ENCODE measurements at places on chromosomes 12 and 14.

DNA sequence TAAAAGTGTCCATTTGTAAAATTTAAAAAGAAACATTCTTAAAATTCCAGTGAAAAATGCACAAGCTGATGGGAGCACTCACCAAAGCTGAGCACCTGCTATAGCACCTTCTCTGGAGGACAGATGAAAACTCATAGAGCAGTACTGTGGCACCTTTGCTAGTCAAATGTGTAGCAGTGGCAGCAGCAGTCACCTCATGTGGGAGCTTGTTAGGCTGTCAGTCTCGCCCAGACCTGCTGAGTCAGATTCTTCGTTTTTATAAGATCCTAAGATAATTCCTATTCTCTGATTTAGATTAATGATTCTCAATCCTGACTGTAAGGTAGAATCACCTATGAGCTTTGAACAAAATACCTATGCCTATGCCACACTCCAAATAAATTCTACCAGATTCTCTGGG, 325.8 kb downstream of the RPL10L start:
- DNase-seq, result no peak

DNA sequence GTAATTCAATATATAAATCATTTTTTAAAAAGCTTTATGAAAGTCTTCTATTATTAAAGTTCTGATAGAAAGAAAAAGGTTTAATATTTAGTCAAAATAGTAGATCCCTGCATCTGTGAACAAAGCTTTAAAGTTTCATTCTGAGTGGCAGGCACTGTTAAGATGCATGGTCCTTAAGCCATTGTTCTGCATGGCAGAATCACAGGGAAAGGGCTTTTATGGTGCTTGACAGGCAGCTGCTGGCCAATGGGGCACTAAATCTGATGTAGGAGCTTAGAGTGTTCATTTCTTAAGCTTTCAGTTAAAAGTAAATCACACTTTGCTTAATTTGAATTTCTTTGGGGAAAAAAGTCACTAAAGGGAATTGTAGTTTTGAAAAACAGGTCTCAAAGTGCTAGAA, 148.2 kb downstream of the PLEKHA5 start:
- DNase-seq, result no peak

DNA sequence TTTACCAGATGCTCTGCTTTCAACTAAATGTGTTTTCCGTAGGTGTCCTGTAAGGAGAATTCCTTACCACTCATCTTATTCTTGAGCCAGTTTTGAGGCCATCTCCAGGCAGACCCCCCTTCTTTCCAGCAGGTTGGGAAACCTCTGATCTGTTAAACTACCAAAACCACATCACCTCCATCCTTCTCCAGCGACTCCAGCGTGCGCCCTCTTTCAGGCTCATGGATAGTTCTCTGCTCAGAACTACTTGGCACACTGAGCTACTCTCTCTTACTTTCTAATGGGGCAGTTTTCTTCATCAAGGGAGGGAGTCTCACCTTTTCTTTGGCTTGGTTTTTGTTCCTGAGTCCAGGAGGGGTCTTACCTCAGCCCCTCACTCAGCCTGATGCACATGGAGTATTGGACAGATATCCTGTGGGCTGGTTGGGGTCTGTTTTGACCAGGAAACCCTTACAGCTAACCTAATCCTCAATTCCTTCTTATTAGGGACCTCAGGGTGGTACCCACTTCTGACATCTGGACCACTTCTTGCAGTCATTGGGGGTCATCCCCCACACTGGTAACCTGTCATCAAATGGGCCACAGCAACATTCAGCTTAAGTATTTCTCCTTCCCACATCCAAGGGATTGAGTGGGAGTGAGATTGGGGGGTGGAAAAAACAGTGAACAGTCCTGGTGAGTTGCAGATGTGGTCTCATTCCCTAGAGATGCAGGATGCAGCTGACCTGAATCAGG, 5.2 kb downstream of the DHRS2 start:
- no peak for DNase-seq

GRCh38 chr12:45518291-45519235, 210.9 kb upstream of the ARID2 start:
- peak; percentile 25 for DNase-seq

DNA sequence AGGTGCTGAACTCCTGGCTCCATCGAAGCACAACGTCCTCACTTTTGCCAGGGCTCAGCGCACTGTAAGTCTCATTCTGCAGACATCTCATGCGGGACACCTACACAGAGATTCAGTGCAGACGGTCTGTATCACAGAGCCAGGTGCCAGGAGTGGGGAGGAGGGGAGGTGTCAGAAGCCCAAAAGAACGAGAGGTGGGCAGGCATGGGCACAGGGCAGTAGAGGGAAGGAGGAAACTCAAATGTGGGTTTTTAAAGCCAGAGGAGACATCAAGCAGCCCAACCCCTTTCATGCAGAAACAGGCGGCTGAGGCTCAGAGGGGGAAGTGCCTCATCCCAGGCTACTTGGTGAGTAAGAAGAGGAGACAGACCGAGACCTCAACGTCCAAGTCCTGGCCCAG, 2.5 kb upstream of the LPAR5 start:
- DNase-seq, result no peak

DNA sequence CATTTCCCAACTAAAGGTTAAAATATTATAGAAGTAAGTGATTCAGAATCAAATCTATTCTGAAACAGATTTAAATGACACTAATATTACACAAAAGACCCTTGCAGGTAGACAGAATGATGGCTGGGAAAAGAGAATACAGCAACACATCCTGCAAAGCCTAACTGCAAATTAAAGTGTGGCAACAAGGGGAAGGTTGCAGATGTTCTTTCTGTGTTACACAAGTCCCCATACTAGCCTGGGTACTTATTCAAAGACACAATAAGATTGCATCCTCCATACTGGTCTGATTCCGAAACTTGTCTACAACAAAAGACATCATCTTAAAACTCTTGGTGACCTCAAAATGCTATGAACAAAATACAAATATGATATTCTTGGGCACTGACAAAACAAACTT, 50.5 kb downstream of the R3HDM2 start:
- DNase-seq, result no peak

GRCh38 chr12:90695415-90695814, 259.6 kb downstream of the CCER1 start:
- DNase-seq, result no peak

- DNase-seq, result no peak
Observed at GRCh38 chr14:20632448-20632830, 9.1 kb downstream of the OR6S1 start.

GRCh38 chr12:32457251-32458025, 58.1 kb downstream of the FGD4 start:
- no peak for DNase-seq

DNA sequence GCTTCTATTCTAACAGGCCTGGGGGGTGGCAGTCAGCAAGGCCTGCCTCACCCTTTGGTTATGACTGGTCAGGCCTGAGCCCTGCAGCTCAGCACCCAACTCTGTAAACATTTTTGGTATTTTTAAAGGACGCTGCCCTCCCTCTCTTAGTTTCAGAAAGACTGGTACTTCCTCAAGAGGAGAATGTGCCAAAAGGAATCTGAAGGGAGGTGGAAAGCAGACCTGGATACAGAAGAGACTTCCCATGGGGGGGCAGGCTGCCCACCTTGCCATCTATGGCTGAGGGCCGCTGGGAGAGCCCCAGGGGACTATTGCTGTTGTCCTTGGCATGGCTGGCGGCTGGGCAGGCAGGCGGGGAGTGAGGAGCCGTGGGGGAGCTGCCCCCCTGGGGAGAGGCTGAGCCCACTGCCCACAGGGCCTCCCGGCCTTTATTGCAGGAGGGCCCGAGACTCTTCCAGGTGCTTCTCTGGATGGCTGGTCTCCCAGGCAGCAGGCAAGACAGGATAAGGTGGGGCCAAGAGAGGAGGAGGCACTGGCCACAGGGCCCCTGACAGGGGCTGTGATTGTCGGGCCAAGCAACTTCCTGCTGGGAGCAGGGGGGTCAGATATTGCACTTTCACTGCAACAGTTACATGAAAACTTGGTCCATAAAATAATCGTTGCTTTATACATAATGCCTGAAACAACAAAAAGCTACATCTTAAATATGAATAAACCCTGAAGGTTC, 3.5 kb downstream of the ARL6IP4 start:
- DNase-seq, result no peak

DNA sequence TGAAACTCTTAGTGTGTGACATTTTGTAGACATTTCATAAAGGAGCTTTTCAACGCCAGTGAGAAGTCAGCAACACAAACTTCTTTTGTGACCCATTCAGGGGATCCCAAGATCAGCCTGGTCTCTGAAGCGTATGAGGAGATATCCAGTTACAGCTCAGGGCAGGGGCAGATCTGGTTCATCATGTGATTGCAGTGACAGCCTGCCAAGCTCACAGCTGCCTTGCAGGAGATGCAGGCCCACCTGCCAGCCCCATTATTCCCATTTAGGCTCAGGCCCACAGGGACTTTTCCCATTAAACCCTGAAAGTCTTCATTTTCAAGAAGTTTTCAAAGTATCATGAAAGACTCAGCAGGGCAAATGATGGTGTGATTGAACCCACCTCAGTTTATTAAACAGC, 38.3 kb downstream of the SRGAP1 start:
- no peak for DNase-seq

DNA sequence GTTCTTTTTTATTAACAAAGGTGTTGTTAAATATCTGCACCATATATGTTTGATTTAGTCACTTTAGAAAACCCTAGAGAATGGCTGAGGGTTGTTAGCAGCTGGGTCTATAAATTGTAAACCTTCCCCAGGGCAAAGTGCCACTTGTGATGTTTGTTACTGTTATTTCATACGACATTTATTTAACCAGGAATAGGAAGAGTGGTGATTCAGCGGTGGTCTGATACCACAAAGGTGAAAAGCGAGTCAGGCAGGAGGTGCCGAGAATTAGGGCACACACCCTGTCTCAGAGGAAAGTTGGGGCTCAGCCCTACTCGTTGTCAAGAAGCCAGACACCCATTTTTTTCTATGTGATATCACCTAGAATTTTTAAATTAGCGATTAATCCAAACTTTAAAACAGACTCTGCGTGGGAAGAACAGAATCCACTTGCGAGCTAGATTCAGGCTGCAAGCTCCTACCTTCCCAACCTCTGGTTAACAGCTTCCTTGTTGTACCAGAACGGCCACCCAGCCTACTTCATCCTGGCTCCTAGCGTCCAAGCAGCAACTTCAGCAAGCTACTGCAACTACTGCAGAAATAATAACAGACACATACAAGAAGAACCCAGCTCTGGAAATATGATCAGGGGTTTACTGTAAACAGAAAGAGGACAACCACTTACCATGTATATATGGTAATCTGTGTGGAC, 126.7 kb downstream of the TMEM132D start:
- no peak for DNase-seq

GRCh38 chr12:107131832-107132616, 38.7 kb upstream of the CRY1 start:
- DNase-seq, result peak; percentile 26

DNA sequence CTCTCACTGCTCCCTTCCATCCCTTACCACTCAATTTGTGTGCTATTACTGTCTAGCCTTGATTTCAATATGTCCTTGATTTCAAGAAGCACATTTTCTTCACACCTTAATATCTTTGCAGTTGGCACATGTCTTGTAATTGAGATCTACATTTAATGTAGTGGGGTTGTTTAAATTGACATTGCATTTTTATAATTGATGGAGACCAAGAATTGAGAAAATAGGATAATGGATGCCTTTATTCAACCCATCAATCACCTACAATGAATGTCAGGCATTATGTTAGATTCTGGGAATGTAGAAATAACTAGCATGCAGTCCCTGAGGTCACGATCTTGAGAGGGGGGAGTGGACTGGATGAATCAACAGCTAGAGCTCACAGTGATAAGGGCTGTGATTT, 94.6 kb downstream of the SMOC1 start:
- DNase-seq, result no peak

DNA sequence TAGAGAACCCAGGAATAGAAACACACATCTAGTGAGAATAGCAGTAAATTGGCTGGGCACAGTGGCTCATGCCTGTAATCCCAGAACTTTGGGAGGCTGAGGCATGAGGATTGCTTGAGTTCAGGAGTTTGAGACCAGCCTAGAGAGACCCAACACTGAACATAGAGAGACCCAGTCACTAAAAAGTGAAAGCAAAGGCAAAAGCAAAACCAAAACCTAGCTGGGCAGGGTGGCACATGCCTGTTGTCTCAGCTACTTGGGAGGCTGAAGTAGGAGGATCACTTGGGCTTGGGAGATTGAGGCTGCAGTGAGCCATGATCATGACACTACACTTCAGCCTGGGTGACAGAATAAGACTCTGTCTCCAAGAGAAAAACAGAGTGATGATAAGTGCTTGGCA, 37.5 kb upstream of the MIS18BP1 start:
- no peak for DNase-seq

GRCh38 chr12:5573390-5573789, 141.5 kb downstream of the NTF3 start:
- no peak for DNase-seq

Measured in activated T-cell treated with anti-CD3 and anti-CD28 coated beads, Interleukin-2, amount 50 U/mL, for 1 hour (primary cell).